MV-4-11 (cell line): ENCODE measurements at places on chromosomes 12 and 14.

DNA sequence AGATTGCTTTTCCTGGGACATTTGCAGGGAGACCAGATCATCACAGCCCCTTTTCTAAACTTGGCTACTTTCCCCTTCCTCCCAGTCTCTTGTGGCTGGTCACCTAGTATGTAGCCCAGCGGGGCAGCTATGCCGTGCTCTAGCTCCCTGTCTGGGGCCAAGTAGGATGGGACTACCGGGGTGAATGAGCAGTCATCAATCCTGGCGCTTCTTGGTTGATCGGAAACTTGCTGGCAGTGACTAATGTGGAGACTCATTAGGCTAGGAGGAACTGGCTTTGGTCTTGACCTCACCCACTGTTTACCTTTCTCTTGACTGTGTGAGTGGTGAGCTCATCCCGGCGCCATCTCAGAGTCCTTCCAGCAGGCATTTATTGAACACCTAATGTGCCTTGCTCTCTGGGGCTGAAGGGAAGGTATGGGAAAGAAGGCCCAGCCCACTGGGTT lies 15.9 kb downstream of the PLEKHG3 start:
- DNase-seq: peak; percentile 22

DNA sequence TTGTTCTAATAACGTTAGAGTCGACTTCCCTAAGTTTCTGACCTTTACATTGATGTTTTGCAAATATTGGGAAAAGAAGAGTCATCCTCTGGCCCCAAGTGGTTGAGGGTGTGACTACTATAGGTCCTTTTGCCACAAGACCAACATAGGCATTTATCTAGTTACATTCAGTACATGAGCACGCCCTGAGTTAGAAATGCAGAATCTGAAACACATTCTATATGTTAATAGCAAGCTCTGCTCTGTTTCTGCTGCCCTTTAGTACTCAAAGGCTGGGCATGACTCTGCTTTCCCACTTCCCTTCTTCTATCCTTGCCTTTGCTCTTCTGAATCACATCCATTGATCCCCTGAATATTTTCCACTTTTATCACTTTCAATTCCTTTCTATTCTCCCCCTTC lies 115.1 kb upstream of the PTPRB start:
- no peak for DNase-seq

GRCh38 chr12:59491877-59492276 lies 104.0 kb upstream of the SLC16A7 start:
- peak; percentile 92 for DNase-seq

DNA sequence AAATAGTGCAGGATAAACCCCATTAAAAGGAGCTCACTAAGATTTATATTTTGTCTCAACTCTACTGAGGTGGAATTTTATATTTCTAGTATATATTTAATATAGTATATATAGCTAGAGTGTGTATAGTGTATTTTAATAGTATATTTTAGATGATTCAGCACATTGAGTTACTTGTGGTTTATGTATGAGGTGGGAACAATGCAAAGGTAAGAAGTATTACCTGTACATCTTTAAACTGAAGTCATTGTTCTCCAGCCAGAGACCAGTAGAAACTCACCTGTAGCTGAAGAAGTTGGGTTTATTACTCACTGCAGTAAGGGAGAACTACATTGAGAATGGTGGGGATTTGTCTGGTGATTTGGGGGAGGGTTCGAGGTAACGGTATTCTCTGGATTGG lies 15.9 kb downstream of the ETNK1 start:
- DNase-seq: no peak

DNA sequence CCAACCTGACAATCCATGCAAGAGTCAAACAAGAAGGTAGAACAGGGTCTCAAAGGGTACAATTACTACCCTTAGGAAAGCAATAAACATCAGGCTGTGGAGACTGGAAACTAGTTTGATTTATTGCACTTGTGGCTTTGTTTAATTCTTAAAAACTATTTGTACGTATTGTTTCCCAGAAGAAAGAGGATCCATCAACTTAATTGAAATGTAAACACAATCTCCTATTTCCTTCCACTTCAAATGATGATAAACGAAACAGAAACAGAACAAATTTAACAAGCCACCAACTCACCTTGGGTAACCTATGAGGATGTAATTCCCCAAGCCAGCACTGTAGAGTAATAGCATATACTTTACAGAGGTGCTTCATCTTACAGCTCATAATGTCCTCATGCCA lies 8.0 kb downstream of the STXBP6 start:
- DNase-seq: no peak

DNA sequence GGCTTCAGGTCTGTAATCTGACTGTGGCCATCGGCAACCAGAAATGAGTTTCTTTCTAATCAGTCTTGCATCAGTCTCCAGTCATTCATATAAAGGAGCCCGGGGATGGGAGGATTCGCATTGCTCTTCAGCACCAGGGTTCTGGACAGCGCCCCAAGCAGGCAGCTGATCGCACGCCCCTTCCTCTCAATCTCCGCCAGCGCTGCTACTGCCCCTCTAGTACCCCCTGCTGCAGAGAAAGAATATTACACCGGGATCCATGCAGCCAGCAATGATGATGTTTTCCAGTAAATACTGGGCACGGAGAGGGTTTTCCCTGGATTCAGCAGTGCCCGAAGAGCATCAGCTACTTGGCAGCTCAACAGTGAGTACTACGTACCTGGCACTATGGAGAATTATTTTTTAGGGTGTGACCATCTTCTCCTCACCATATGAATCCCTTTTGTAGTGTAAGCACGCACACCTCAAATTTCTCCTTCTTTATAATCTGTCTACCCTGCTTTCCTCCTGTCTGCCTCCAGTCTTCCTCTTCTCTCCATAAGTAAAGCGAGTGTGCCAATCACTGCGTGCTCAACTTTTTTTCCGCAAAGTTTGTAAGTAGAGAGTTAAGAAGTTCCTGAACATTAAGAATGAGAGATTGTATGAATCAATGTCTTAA lies at the start of gene TPH2:
Gene TPH2 (plus strand): TSS at position 118 of the 658 bp plus-strand sequence. CDS start 142 bp downstream, at position 260.
- DNase-seq: peak; percentile 60
